ENCODE measurements at places on chromosomes 5 and 9. TPM values are rescaled to one million over a fixed set of nuclear protein-coding genes. Genes with fewer than 3 reads are reported as not detected.

Gene RABGAP1
- total RNA-seq, result 103 TPM

GRCh38 chr9:88996046-88996920 is 5.0 kb downstream of the S1PR3 start:
- no peak overlapping the region for H3K27ac ChIP-seq
- H3K4me1 ChIP-seq, result peaks cover 6% of the 10 kb centered on the region
- peaks cover 43% of the 10 kb centered on the region for H3K36me3 ChIP-seq
- no peak for DNase-seq
- no peak overlapping the region for H3K4me3 ChIP-seq

Gene WDR38
- total RNA-seq, result 11.4 TPM

- H3K4me3 ChIP-seq, result no peak overlapping the region
- no peaks in the 10 kb centered on the region for H3K36me3 ChIP-seq
- peaks cover 8% of the 10 kb centered on the region for H3K4me1 ChIP-seq
- DNase-seq, result no peak
These were observed 7.7 kb downstream of the MAPK9 start for GRCh38 chr5:180284149-180284548.

- DNase-seq, result no peak
- H3K27ac ChIP-seq, result peak overlapping the region; percentile 45
- no peak overlapping the region for H3K4me3 ChIP-seq
- no peaks in the 10 kb centered on the region for H3K36me3 ChIP-seq
- H3K27me3 ChIP-seq, result no peaks in the 10 kb centered on the region
- H3K4me1 ChIP-seq, result peaks cover 9% of the 10 kb centered on the region
These were observed 342.5 kb downstream of the NFIB start for GRCh38 chr9:13971415-13971814.

Gene SLC27A6
- 3.4 TPM for total RNA-seq

GRCh38 chr5:175478008-175478383 is 364 bp upstream of the SFXN1 start:
- peak overlapping the region; percentile 73 for H3K4me3 ChIP-seq
- H3K27me3 ChIP-seq, result no peaks in the 10 kb centered on the region
- DNase-seq, result no peak
- no peaks in the 10 kb centered on the region for H3K36me3 ChIP-seq
- no peak overlapping the region for H3K27ac ChIP-seq
- H3K4me1 ChIP-seq, result peaks cover 5% of the 10 kb centered on the region

Gene ZNF483
- total RNA-seq, result 20.6 TPM

GRCh38 chr5:42400474-42400873 is 22.8 kb upstream of the GHR start:
- H3K36me3 ChIP-seq, result no peaks in the 10 kb centered on the region
- DNase-seq, result no peak
- no peaks in the 10 kb centered on the region for H3K27me3 ChIP-seq
- H3K4me3 ChIP-seq, result no peak overlapping the region

Gene DMRTA1
- 1.7 TPM for total RNA-seq

- DNase-seq, result no peak
- H3K4me3 ChIP-seq, result no peak overlapping the region
- no peaks in the 10 kb centered on the region for H3K4me1 ChIP-seq
- H3K36me3 ChIP-seq, result no peaks in the 10 kb centered on the region
- peaks cover 3% of the 10 kb centered on the region for H3K27me3 ChIP-seq
These were observed 136.9 kb downstream of the OLFM1 start for GRCh38 chr9:135224286-135224877.

GRCh38 chr5:174259696-174260420 is 214.4 kb downstream of the NSG2 start:
- H3K27me3 ChIP-seq, result no peaks in the 10 kb centered on the region
- H3K4me1 ChIP-seq, result no peaks in the 10 kb centered on the region
- peak; percentile 44 for DNase-seq
- H3K4me3 ChIP-seq, result no peak overlapping the region

Gene MARCHF3
- 10.2 TPM for total RNA-seq

GRCh38 chr9:29806937-29807618 is 2233.8 kb upstream of the C9orf72 start:
- H3K27me3 ChIP-seq, result no peaks in the 10 kb centered on the region
- no peak overlapping the region for H3K27ac ChIP-seq
- H3K4me1 ChIP-seq, result no peaks in the 10 kb centered on the region
- H3K36me3 ChIP-seq, result no peaks in the 10 kb centered on the region
- H3K4me3 ChIP-seq, result no peak overlapping the region

Gene BARX1
- total RNA-seq, result not detected

Gene IL12B
- total RNA-seq, result 0.11 TPM

Gene FAM221B
- 0.25 TPM for total RNA-seq

DNA sequence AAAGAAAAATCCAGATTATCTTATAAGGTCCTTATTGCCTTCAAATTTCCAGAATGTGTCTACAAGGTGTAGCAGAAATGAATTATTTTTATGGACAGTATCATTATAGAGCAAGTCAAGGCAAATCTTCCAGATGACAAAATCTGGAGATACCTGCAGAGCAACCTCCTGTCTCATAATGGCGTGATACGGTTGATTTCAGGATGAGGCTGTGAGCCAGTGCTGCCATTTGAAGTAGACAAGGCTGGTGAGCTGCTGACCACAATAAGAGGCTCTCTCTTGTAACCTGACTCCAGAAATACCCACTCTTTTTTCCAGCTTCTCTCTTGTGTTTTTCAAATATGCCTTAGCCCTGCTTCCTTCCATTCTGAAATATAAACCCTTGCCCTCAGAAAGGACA is 108.2 kb downstream of the HTR1A start:
- DNase-seq, result peak; percentile 6
- H3K36me3 ChIP-seq, result no peaks in the 10 kb centered on the region
- no peak overlapping the region for H3K27ac ChIP-seq
- H3K4me1 ChIP-seq, result no peaks in the 10 kb centered on the region
- H3K27me3 ChIP-seq, result no peaks in the 10 kb centered on the region

Gene TRIM36
- total RNA-seq, result 6.2 TPM

Gene PDCD1LG2
- total RNA-seq, result 6.7 TPM

DNA sequence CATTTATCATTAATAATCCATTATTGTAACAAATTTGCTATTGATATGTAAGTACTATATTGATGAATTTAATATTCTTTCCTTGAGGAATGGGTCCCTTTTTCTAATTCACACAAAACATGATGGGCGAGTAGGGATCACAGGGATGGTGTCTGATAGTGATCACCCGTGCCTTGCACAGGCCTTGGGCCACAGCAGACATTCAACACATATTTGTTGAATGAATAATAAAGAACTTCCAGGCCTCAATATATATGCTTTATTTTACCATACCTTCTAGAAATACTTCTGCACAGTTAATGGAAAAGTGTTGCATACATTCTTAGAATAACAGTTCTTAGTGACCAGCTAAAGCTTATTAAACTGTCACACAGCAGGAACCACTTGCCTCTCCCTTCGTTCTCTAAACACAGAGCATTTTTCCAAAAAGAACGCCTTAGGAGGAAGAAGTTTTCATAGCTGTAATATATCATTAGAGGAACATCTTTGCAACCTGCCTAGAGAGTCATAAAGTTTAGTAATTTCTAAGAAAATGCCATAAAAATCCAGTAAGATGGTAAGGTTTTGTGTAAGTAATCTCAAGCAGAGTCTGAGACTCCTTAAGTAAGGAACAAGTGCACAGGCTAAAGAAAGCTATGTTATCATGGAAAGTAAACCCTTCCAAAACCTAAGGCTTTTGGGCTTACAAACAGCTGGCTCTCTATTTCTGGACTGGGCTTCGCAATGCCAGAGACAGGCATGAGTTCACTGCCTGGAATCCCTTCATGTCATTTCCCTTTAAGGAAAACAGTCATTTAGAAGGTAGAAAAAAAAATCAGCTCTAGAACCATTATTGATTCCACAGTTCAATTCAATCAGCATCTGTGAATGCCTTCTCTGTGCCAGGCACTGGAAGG is 17.7 kb downstream of the TTLL11 start:
- H3K4me3 ChIP-seq, result no peak overlapping the region
- peaks cover under 1% of the 10 kb centered on the region for H3K4me1 ChIP-seq
- H3K27me3 ChIP-seq, result no peaks in the 10 kb centered on the region
- H3K27ac ChIP-seq, result no peak overlapping the region

Gene STKLD1
- 1.4 TPM for total RNA-seq

DNA sequence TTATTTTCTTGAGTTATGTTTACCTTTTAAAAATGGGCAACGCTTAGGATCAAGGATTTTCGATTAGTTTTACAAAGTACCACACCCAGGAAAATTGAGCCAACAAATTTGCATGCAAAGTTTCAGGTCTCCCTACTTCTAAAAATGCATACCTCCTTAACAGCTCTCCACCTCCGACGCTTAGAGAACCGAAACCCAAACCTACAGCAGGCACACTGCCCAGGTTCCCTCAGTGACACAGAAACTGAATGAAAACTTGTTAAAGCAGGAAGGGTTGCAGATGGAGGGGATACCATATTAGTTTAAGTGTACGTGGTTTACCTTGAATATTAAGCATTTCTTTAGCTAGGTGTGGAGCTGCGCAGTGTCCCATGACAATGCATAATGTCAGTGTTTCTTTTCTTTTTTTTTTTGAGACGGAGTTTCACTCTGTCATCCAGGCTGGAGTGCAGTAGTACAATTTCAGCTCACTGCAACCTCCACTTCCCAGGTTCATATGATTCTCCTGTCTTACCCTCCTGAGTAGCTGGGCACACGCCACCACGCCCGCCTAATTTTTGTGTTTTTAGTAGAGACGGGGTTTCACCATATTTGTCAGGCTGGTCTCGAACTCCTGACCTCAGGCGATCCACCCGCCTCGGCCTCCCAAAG is 1.6 kb upstream of the SUB1 start:
- H3K36me3 ChIP-seq, result peaks cover 2% of the 10 kb centered on the region
- H3K27me3 ChIP-seq, result no peaks in the 10 kb centered on the region
- no peak for DNase-seq
- peaks cover 9% of the 10 kb centered on the region for H3K4me1 ChIP-seq
- H3K4me3 ChIP-seq, result no peak overlapping the region
- no peak overlapping the region for H3K27ac ChIP-seq

- no peak for DNase-seq
- no peaks in the 10 kb centered on the region for H3K27me3 ChIP-seq
- H3K4me3 ChIP-seq, result no peak overlapping the region
- no peak overlapping the region for H3K27ac ChIP-seq
- H3K4me1 ChIP-seq, result peaks cover 3% of the 10 kb centered on the region
These were observed 257.9 kb upstream of the ADRA1B start for GRCh38 chr5:159658266-159658925.

Gene UBAP2
- total RNA-seq, result 29.8 TPM

- H3K36me3 ChIP-seq, result no peaks in the 10 kb centered on the region
- no peak overlapping the region for H3K27ac ChIP-seq
- no peaks in the 10 kb centered on the region for H3K27me3 ChIP-seq
- peaks cover 3% of the 10 kb centered on the region for H3K4me1 ChIP-seq
These were observed 88.8 kb downstream of the TLE4 start for GRCh38 chr9:79660615-79661014.

Gene PCDHGA10
- 5.7 TPM for total RNA-seq

Gene NEUROG1
- not detected for total RNA-seq

All from lung (tissue), 17 donors.